Keratinocyte (primary cell): ENCODE measurements at places on chromosomes 12 and 14.

- no peak for DNase-seq
Observed at GRCh38 chr12:70418101-70418500, 52.0 kb downstream of the KCNMB4 start.

DNA sequence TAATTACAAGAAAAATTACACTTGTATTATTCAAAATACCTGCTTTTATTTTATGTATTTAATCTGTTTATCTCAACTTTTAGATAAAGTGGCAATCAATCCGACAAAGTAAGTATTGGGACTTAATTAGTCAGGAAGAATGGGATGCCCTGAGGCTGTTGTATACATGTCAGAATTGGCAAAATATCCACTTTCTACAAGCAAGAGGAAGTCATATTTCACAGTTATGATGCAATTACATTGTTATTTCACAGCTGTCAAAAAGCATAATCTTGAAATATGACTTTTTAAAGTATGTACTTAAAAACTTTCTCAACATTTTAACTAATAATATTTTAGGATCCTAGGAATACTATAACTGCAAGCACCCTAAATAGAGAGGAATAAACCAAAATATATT lies 357.1 kb upstream of the MGAT4C start:
- peak; percentile 30 for DNase-seq

GRCh38 chr14:72665259-72665658 lies 228.6 kb downstream of the DPF3 start:
- DNase-seq: peak; percentile 66

DNA sequence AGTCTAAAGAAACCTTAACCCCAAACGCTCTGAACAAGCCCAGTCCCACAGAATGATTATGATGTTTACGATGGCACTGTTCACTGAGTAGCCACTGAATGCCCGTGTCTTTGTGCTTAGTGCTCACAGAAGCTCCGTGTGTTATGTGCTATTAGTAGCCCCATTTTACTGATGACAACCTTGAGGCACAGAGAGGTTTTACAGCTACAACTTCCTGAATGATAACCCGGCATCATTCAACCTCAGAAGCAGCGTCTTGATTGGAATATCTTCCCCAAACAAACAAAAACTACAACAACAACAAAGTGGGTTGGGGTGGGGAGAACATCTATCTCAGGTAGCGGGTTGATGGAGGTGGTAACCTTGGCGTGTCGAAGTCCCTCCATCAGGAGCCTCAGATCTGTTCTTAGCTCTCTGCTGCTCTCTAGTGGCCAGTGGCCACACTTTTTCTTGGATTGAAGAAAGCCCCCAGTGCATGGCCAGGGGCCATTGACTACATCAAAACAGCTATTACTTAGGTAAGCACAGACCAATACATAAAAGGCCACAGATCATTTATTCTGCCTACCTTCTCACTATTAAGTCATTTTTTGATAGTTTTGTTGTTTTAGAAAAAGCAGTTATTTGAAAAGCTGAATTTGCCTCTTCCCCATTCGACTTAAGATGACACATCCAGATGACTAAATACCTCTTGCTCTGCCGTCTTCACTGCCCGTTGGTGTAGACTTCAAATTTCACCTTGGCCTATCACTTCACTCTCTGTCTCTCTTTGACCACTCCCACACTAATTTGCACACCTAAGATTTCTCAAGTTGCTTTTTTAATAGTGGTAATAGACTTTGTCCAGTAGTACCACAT lies 376.9 kb downstream of the GALC start:
- peak; percentile 4 for DNase-seq
